ENCODE measurements at places on chromosomes 7 and 10. TPM values are rescaled to one million over a fixed set of nuclear protein-coding genes. Genes with fewer than 3 reads are reported as not detected.

The TRIM50 gene
- polyA plus RNA-seq = not detected

The DYNC1I1 gene
- polyA plus RNA-seq = not detected

The WEE2 gene
- not detected for polyA plus RNA-seq

The PLXNA4 gene
- polyA plus RNA-seq = not detected

The NUDCD3 gene
- 57.4 TPM for polyA plus RNA-seq

The POLR2J3 gene
- 44.1 TPM for polyA plus RNA-seq

The EN2 gene
- not detected for polyA plus RNA-seq

The ZFAND2A gene
- 51.1 TPM for polyA plus RNA-seq
